ENCODE measurements at places on chromosomes 5 and 9.

DNA sequence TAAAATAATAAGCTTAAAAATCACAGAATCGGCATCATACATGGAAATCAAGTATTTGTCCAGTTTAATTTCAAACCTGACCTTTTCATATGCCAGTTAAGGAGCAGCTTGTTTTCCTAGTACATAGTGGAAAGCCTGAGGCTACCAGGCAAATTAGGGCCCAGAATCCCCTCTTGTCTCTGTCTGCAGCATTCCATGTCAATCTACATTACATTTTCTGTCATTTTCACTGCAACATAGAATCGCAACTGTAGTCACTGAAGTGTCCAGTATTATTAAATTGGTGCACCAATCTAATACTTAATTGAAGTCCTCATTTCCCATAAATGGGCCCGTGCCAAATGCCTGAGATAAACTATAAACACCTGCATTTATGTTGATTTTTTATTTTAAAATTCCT is 1352.2 kb upstream of the ACO1 start:
- DNase-seq = no peak

DNA sequence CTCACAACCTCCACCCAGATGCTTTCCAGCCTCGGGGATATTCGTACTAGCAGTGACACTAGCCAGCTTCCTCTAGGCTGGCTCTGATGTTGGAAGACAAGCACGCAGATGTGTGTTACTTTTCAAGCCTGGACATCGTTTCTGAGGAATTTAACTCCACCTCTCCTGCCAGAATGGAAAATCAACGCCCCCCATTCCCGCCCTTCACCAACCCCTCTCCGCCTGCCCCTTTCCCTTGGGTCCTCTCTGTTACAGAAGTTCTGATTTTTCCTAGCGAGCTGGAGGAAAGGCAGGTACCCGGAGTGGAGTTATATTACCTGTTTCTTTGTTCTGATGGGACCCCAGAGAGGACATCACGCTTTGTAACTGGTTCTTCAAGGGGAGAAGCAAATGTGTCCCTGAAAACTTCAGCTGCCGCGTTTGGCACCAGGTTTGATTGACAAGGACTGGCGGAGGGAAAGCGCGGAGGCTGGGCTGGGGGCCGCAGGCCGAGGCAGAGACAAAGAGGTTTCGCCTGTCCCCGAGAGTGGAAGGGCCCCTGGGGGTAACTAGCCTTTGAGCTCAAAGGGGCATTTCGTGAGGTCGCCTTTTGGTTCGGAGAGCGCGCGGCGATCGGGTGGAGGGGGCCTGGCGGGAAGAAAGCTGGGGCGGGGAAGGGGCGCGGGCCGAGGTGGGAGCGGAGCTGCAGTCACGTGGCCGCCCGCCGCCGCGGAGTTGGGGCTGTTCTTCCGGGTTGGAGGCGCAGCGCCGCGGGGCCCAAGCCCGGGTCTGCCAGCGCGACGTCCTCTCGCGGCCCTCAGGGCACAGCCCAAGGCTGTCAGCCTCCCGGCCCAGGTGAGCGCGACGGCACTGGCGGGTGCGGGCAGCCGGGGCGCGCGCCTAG is at the start of gene NNT:
TSS of gene NNT (plus strand) at position 720 of the 883 bp plus-strand sequence. CDS start 6,016 bp downstream, outside the sequence.
- DNase-seq = peak; percentile 51

- no peak for DNase-seq
These were observed 55.3 kb downstream of the ERAP1 start for GRCh38 chr5:96752341-96753016.

DNA sequence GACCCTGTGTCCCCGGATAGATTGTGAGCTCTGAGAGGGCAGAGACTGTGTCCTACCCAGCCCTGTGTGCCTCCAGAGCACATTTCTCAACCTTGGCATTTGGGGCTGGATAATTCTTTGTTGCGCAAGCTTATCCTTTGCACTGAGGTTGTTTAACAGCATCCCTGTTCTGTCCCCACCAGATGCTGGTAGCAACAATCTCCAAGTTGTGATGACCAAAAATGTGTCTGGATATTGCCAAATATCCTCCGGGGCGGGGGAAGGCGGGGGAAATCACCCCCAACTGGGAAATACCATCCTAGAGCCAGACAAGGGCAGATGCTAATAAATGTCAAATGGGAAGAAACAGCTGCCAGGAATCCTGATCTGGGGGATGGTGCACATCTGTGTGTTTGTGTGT is 24.0 kb upstream of the TNIP1 start:
- no peak for DNase-seq

- peak; percentile 59 for DNase-seq
These were observed 17.7 kb downstream of the CAVIN4 start for GRCh38 chr9:100595391-100596199.

DNA sequence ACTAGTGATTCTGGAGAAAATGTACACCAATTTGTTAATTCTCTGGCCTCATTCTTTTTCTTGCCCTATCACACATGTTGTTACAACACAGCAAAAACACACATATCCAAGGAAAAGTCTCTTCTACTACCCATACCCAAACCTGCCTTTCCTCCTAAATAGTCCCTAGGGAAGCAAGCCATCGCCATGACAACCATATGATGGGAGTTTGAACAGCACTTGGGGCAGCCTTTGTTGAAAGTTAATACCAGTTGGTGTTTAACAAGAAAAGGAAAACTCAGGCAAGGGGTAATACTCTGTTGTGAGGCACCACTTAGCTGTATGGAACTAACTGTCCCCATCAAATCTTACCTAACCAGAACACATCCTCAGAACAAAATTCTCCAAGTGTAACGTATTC is 1.7 kb downstream of the TRPM3 start:
- no peak for DNase-seq

DNA sequence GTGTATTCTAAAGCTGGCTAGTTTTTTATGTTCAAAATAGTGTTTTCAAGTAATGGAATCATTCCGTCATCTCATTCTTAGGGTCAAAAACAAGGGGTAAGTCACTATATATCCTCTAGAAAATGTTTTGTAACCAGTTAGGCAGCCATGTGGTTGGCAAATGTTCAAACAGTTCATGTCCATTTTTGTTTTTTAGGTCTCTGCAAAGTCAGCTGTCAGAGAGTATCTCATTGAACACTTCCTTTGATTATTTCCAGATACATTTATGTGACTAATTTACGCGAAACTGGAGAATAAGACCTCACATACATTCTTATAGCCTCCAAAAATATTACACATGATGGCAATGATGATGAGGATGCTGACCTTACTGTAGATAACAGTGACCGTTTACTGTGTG is 50.4 kb downstream of the TRIO start:
- no peak for DNase-seq

GRCh38 chr5:150309101-150309885 is 6.6 kb upstream of the ARSI start:
- no peak for DNase-seq

DNA sequence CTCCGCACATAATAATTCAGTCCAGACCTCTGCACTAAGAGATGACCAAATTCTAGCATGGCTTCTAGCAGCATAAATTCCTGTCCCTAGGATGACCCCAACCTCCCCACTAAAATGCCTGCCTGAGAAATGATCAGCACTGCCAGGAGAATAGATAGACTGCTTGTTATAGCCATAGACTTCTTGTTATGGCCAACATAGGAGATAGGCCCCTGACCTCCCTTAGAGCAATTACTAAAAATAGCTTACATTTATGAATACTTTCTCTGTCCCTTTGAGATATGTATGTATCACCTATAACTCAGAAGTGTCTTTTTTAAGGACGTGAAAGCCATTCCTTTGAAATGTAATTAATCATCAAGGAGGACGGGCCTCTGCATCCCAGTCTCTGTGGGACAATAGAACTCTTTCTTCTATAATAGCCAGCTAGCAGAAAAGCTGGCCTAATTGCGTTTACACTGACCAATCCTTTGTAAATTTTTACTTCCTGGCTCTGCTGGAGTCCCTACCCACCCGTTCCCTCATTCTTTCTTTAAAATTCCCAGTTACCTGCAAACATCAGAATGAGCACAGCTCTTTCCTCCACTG is 1002.7 kb downstream of the CDH18 start:
- DNase-seq = no peak

DNA sequence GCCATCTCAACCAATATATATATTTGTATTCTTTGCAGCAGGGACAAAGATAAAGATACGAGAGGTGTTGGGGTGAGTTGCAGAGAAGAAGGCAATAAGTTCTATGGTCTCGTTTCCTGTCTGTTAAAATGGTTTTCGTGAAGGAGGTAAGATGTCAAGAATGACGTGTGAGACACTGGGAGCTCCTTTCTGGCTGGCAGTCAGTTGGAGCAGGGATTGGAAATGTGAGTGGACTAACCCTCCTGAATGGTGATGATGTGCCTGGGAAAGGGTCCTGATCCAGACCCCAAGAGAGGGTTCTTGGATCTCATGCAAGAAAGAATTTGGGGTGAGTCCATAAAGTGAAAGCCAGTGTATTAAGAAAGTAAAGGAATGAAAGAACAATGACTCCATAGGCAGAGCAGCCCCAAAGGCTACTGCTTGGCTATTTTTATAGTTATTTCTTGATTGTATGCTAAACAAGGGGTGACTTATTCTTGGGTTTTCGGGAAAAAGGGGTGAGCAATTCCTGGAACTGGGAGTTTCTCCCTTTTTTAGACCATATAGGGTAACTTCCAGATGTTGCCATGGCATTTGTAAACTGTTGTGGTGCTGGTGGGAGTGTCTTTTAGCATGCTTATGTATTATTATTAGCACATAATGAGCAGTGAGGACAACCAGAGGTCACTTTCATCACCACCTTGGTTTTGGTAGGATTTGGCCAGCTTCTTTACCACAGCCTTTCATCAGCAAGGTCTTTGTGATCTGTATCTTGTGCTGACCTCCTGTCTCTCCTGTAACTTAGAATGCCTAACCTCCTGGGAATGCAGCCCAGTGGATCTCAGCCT is 53.7 kb downstream of the SPATA31C2 start:
- DNase-seq = no peak

DNA sequence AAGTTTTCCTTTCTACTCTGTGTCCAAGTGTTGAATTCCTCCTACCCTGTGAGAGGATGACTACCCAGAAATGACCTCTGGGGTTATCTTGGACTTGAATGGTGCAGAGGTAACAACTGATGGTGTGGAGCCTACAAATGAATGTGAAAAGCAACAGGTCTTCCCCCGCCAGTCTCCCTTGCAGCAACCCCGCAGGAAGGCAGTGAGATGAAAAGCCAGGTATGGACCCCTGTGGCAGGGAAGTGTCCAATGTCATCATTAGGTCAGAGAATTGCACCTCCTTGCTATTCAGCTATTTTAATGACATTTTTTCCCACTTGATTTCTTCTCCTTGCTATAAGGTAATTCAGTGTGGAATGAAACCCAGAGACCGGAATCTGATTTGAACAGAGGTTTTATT is 58.5 kb downstream of the MAT2B start:
- no peak for DNase-seq

DNA sequence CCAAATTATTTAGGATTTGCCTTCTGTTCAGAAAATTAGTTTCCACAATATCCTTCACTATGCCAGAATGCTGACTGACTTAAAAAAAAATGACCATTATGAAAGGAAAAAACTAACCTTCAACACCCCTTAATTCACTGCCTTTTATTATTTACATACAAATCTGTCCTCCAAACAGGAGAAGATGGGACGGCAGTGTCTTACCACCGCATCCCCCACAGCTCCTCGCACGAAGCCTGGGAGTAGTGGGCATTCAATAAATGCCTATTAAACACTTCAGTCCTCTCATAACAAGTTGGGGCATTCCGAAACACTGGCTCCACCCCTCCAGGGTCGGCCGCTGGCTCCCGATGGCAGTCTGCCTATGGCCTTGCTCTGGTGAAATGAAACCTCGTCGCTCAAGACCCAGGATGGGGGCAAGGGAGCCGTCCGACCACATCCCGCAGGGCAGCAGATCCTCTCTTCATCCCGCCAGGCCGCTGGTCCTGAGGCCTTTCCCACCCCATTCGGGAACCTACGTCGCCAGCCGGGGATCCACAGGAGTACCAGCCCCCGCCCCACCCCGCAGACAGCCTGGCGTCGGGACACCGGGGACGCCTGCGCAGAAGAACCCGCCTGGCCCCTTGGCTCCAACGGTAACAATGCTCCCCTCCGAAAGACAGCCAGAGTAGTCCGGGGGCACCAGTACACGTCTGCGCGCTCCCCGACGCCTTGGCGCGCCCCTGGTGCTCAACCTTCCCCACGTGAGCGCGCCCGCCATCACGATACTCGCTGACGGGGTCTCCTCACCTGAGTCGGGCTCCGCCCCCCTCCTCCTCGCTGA is 613 bp downstream of the ZBTB5 start:
- DNase-seq = peak; percentile 45

DNA sequence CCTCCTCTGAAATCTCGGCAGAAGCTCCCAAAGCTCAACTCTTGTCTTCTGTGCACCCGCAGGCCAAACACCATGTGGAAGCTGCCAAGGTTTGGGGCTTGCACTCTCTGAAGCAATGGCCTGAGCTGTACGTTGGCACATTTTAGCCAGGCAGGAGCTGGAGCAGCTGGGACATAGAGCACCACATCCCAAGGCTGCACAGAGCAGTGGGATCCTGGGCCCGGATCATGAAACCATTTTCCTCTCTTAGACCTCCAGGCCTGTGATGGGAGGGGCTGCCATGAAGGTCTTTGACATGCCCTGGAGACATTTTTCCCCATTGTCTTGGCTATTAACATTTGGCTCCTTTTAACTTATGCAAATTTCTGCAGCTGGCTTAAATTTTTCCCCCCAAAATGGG is 567.1 kb upstream of the ZNF608 start:
- DNase-seq = no peak

DNA sequence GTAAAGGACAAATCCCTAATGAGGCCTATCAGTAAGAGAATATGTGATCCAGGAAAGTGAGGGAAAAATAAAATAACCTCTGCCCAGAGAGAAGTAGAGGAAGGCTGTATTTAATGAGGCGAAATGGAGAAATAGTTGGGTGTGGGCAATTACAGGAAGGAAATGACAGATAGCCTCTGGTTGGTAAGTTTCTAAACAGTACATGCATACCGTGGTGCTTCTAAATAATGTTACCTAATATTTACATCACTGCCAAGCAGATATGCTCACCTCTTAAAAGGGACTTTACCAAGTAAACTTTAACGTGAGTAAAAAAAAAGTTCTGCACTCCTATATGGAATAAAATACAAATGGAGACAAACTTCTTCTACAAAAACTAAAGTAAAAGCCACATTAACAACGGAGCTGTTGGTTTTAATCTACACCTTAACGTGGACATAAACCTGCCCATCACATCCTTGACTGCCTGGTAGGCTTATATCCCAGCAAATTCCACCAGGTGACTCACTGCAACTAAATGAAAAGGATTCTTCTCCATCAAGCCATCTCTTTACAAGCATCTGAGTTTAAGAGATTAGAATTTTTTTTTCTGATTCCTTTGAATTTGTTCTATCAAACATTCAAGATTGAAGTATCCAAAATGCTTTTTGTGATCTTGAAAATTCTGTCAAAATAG is 12.4 kb downstream of the NFIL3 start:
- no peak for DNase-seq

GRCh38 chr9:107020040-107020530 is 157.1 kb downstream of the ZNF462 start:
- no peak for DNase-seq

DNA sequence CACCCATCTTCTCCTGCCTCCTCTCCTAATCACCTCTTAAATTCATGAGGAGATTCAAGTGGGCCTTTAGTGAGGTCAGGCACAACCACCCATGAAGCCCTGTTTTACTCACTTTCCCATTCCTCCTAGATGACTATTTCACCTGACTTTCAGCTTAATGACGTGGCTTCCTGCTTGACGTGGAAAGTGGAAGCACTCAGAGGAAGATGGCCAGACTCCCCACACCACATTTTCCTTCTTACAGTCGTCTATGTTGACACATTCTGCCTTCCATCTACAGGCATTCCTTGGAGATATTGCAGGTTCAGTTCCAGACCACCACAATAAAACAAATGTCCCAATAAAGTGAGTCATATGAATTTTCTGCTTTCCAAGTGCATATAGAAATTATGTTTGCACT is 146.4 kb upstream of the TAS2R1 start:
- no peak for DNase-seq

GRCh38 chr9:13330396-13331004 is 51.0 kb upstream of the MPDZ start:
- DNase-seq = no peak

Measured in caudate nucleus (tissue), 63 donors.